LHCN-M2 (cell line): ENCODE measurements at places on chromosomes 12 and 14. TPM values are rescaled to one million over a fixed set of nuclear protein-coding genes. Genes with fewer than 3 reads are reported as not detected.

TAS2R9 gene
- 0.34 TPM in 1 of 2 replicates, not detected in the other for total RNA-seq

ENDOU gene
- 0.51 and 0.63 TPM in 2 replicates for total RNA-seq

TMCC3 gene
- total RNA-seq = 5.1 and 7.2 TPM in 2 replicates

KIF5A gene
- 0.06 TPM in 1 of 2 replicates, not detected in the other for total RNA-seq

HHIPL1 gene
- 0.45 and 0.92 TPM in 2 replicates for total RNA-seq

CAPZA3 gene
- total RNA-seq = not detected in 2 replicates

CDH24 gene
- 10.4 and 11.0 TPM in 2 replicates for total RNA-seq

VPS29 gene
- total RNA-seq = 77.5 and 82.8 TPM in 2 replicates

SNRPF gene
- 10.0 and 10.8 TPM in 2 replicates for total RNA-seq

POTEM gene
- total RNA-seq = not detected in 2 replicates

RPL10L gene
- not detected in 2 replicates for total RNA-seq

TXNDC16 gene
- 2.9 and 4.3 TPM in 2 replicates for total RNA-seq

SERPINA10 gene
- total RNA-seq = not detected in 2 replicates

DLGAP5 gene
- 91.2 and 97.3 TPM in 2 replicates for total RNA-seq

ACOT6 gene
- total RNA-seq = not detected in 2 replicates

ADGRD1 gene
- not detected in 2 replicates for total RNA-seq

NYNRIN gene
- 0.06 TPM in 2 replicates for total RNA-seq

KRT78 gene
- total RNA-seq = not detected in 2 replicates

ARHGAP5 gene
- total RNA-seq = 30.0 and 36.3 TPM in 2 replicates

DPY19L2 gene
- total RNA-seq = 8.5 and 9.8 TPM in 2 replicates

CPM gene
- 13.3 and 20.5 TPM in 2 replicates for total RNA-seq
